Stimulated activated CD8-positive, alpha-beta memory T cell treated with anti-CD3 and anti-CD28 coated beads, Interleukin-15, amount 100 ng/mL, for 1 hour (primary cell): ENCODE measurements at places on chromosomes 4 and X.

- no peak for DNase-seq
Observed at GRCh38 chr4:117134386-117134785, 49.0 kb upstream of the TRAM1L1 start.

- DNase-seq: no peak
Observed at GRCh38 chrX:93594780-93595179, 78.6 kb downstream of the NAP1L3 start.

- no peak for DNase-seq
Observed at GRCh38 chr4:83875437-83875836, 339.5 kb downstream of the GPAT3 start.

- DNase-seq: no peak
Observed at GRCh38 chrX:9166584-9166944, 132.6 kb upstream of the FAM9B start.

DNA sequence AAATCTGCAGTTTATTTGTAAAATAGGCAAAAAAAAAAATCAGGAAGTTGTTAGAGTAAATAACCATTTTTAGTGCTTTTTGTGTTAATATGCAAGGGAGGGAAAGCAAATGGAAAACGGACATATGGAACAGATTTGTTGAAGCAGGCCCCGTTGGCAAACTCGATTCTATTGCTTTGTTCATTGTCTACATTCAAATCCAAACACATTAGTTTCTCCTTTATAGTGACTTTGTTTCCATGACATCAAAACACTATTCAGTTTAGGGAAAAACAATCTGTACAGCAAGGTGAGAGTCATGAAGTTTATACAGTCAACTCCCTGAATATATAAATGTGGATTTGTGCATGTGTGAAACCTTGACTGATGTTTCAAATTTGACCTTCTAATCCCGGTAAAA lies 142.2 kb downstream of the FAM47A start:
- no peak for DNase-seq

DNA sequence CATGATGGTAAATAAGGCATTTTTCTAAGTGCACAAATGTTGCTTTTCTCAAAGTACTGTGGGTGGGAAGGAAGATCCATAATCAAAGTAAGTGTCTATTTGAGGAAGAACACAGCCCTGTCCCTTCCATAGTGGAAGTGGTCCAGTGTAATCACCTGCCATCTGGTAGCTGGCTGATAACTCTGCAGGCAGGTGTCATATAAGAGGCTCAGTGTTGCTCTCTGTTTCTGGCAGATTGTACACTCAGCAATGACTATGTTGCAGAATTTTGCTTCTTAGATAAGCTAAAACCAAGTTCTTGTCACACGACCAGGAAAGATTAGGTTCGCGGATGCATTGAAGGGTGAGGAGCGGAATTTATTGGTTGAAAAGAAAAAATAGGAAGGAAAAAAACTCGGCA lies 20.9 kb downstream of the SAGE1 start:
- DNase-seq: no peak
